ENCODE measurements at places on chromosomes 6 and 20.

- DNase-seq: no peak
These were observed 73.7 kb upstream of the EXOC2 start for GRCh38 chr6:766625-767024.

GRCh38 chr20:62558779-62559178, 83.0 kb upstream of the GATA5 start:
- DNase-seq: no peak

DNA sequence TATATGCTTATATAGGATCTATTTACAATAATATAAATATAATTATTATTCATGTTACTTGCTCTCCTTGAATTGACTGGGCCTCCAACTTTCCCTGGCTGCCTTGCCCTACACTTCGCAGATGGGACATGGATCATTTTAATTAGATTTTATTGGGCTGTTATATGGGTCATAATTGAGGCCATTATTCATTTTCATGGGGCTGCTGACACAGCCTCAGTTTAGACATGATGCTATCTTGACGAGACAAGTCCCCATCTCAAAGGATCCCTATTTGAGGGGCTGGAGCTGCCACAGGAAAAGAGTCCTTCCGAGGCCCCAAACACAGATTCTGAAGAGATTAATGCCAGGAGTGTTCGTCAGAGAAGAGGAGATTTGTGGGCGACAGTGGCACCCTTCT, 170.4 kb downstream of the DHX35 start:
- DNase-seq: no peak

- DNase-seq: no peak
These were observed 351.7 kb downstream of the CDC5L start for GRCh38 chr6:44739181-44739580.

DNA sequence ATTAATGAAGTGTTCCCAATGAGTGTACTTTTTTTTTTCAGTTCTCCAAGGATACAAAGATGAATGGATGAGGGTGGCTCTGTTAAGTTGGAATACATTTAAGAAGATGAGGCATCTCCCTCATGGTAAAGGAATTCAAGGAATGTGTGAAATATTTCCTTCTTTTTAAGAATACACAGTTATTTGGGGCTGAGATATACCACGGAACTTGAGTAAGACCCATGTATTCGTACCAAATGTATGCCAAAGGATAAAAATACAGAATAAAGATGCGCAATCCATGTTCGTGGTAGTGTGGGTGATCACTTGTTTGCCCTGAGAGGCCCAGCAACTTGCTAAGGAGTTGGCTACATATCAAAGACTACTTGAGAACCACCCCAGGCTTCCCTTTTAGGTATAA, 164.2 kb upstream of the TCF21 start:
- DNase-seq: no peak

- no peak for DNase-seq
These were observed 33.9 kb downstream of the PPARD start for GRCh38 chr6:35376281-35376680.

- DNase-seq: no peak
These were observed 40.8 kb downstream of the SNRNP48 start for GRCh38 chr6:7630792-7631191.

DNA sequence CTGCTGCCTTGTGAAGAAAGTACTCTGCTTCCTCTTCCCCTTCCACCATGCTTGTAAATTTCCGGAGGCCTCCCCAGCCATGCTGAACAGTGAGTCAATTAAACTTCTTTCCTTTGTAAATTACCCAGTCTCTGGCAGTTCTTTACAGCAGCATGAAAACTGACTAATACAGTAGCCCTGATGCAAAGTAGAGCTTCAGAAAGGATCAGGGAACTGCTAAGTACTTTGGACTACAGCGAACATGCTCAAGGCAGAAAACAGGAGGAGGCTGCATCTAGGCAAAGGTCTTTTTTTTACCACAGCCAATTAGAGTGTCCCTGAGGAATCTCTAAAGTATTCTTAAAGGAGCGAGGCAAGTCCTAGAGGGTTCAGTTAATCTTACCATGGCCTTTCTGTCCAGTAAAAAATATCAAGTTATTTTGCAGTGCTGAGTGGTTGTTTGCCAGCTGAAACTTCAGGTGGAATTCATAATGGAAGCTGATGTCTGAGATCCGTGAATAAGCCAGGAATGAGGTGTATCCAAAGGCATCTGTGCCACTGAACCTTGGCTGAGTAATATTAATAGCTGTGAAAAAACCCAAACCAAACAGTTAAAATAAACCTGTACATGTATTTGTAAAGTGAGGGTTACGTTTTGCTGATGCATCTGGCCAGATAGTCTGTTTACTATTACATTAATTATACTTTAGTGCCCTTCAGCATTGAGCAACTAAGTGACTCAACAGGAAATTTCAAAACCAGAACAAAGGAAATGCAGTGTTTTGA, 170.4 kb downstream of the PHF3 start:
- DNase-seq: no peak

DNA sequence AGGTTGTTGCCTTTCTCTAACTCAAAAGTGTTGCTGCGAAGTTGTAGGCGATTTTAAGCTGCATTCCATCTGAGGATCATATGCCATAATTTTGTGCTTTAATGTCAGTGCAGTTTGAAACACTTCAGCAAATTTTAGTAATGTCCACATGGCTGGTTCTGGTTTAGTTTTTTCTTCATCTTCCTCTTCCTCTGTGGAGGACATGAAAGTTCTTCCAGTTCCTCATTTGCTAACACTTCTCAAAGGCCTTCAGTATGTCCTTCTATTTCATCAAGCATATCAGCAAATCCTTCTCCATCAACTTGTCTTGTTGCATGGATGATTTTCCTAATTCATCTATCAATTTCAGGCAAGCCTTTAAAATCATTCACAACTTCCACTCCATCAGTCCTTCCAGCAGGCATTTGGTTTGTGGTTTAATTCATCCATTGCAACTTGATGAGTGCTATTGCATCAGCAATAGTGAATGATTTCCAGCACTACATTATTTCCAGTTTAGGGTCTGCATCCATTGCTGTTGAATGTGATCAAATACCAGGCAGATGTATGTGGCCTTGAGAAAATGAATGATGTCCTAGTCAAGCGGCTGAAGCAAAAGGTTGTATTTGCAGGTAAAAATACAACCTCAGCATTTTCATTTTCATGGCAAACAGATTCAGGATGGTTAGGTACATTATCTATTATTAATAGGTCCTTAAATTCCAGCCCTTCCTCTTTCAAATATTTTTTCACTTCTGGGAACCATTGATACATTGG, 20.2 kb downstream of the SHLD1 start:
- no peak for DNase-seq
